ENCODE measurements at places on chromosomes 2 and 18.

DNA sequence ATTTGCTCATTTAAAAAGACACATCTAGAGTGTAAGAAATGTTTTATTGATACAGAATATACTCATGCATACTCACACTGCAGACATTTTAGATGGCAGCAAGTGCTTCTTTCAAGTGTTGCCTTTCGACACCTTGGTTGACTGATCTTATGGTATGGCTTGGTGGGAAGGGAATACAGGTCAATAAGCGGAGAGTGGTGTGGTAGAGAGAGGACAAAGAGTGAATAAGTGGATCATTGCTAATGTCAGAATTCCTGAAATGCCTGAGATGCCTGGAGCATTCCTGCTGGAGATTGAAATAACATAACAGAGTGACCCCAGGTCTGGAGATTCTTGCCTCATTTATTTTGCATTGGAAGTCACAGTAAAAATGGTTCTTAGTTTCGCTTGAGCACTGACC lies 76.7 kb downstream of the RND3 start:
- no peak for DNase-seq

- no peak for DNase-seq
Observed at GRCh38 chr2:11630855-11631254, 39.1 kb downstream of the NTSR2 start.

DNA sequence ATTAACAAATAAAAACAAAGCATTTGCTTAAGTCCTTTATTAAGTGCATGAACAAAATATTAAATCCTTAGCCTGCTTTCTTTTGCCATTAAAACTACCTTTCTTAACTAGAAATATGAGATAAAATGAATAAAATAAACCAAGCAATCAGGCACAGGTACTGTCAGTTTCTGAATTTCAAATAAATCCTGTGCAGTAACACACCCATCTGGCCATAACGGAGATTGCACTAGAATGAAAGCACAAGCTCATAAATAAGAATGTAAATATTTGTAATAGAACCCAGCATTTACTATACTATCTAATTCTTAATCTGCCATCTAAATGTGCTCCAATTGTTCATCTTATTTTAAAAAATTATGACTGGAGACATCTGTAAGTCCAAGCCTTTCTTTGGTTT lies 31.9 kb downstream of the PRKRA start:
- DNase-seq: no peak

- no peak for DNase-seq
Observed at GRCh38 chr2:99987160-99987559, 155.2 kb downstream of the AFF3 start.

DNA sequence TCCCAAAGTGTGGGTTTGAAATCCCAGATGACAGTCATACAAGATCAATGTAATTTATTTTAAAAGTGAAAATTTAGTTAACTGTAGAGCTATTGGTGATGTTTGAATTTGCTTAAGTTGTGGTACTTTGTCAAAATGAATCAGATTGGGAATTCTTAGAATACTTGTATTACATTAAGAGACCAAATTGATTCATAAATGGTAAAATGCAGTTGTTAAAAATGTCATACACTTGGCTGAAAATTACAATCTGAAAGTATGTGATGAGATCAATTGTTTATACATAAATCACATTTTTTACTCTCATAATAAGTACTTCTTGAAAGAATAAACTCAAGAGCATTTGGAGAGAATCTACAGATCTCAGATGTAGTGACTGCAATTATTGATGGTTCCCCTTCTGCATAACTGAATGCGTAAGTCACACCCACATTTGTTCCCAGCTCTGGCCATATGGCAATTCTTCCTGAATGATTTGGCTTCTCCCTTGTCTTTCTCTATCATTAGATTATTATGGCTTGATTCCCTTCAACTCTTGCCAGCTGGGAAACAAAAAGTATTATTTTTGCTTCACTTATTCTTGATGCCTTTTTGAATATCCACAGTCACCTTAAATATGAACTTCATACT lies 558.5 kb downstream of the CPS1 start:
- DNase-seq: no peak

GRCh38 chr2:60468382-60469085 lies 84.9 kb downstream of the BCL11A start:
- DNase-seq: no peak

- DNase-seq: no peak
Observed at GRCh38 chr2:142952793-142953494, 75.5 kb downstream of the KYNU start.

- DNase-seq: no peak
Observed at GRCh38 chr2:120108049-120108448, 95.2 kb downstream of the EPB41L5 start.

- no peak for DNase-seq
Observed at GRCh38 chr2:218536804-218537494, 31.2 kb downstream of the USP37 start.

GRCh38 chr18:50372743-50373142 lies 2.1 kb upstream of the SKA1 start:
- DNase-seq: no peak

- DNase-seq: no peak
Observed at GRCh38 chr2:72497763-72498162, 328.1 kb downstream of the EXOC6B start.

GRCh38 chr2:27123302-27124150 lies at the start of gene ABHD1:
ABHD1 (plus strand) TSS chr2:27123815; CDS start chr2:27123949, 134 bp downstream.
- peak; percentile 58 for DNase-seq

DNA sequence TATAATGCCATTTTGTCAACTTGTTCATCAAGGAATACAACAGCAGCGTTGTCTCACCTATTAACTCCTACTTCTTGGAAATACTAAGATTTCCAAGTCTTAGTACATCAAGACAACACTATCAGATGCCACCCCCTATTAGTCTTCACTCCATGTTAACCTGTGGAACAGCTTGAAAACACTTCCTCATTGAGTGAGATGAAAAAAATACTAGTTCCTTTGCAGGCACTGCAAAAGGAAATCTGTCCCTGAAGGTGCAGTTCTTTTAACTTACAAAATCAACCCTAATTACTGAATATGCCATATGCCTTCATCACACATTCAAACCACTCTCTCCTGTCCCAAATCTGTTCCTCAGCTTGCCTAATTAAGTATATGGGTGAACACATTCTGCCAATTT lies 4.0 kb downstream of the CWC22 start:
- no peak for DNase-seq

GRCh38 chr18:60070631-60071030 lies 170.8 kb downstream of the PMAIP1 start:
- DNase-seq: no peak

Measured in T-helper 1 cell (primary cell).